ENCODE measurements at places on chromosomes 12 and 14.

- no peak for DNase-seq
Measured at GRCh38 chr12:117884161-117884560, 84.6 kb downstream of the KSR2 start.

DNA sequence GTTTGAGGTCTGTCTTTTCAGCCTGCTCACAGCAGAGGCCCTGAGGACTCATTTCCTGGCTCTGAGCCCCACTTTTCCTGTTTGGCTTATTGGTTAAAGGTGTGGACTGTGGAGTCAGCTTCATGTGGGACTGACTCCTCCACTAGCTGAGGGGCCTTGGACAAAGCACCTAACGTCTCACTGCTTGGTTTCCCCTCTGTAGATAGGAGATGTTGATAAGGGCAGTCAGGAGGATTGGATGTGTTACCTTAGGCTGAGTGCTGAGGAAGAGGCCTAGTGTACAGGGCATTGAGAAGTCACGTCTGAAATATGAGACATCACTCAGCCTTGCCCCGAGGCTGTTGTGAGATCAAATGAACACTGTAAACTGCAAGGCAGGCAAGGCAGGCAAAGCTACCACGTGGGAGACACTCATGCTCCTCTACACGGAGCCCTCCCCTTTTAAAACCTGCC is 27.1 kb upstream of the TCL1A start:
- peak; percentile 44 for DNase-seq

DNA sequence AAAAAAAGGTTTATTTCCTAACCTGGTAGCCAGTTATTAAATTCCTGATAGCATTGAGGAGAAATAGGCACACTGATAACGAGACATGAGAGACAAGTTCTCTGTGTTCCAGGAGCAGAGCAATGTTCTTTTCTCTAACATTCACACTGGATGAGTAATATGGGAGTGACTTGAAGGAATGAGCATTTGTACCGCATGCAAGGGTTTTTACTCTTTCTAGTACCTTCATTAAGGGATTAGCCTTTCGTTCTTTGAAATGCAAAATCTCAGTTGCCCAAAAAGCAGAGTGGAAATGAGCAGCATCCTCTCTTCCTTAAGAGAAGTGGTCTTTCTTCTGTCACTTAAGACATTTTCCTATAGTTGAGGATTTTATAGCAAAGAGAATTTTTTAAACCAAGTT is 54.7 kb downstream of the FGD4 start:
- DNase-seq: peak; percentile 40

- no peak for DNase-seq
Measured at GRCh38 chr12:90979951-90980350, 24.8 kb downstream of the EPYC start.

GRCh38 chr14:38777401-38777800 is 325.6 kb downstream of the SEC23A start:
- no peak for DNase-seq

DNA sequence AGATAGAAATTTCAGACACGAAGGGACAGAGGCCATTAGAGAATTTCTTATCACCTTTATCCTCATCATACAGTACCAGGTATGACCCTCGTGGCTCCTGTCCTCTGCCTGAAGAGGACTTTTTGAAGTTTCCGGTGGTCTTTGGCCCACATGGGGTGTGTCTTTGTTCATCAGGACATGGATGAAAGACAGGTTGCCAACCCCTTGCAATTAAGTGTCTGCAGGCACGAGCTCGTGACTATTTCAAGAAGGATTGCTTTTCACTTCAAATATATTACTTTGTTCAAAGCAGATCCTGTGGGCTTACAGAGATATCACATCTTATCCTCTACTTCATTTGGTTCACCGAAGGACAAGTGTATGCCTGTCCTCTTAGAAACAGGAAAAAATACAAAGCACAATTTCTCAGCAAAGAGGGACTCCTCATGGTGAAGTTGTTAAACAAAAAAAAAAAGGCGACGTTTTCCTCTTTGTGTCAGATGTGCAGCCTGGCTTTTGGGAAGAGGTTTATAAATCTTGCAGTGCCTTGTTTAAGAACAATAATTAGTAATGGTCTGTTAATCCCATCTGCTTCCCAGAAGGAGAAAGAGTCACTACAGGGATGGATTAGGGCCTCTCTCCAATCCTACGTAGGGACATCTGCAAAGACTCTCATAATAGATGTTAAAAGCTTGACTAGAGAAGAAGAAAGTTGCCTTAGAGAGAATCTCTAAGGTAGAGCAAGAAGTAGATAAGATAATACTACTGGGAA is 13.5 kb upstream of the FAM234B start:
- DNase-seq: no peak

Data from hepatocyte (in vitro differentiated cells).